ENCODE measurements at places on chromosomes 16 and 17. TPM values are rescaled to one million over a fixed set of nuclear protein-coding genes. Genes with fewer than 3 reads are reported as not detected.

DNA sequence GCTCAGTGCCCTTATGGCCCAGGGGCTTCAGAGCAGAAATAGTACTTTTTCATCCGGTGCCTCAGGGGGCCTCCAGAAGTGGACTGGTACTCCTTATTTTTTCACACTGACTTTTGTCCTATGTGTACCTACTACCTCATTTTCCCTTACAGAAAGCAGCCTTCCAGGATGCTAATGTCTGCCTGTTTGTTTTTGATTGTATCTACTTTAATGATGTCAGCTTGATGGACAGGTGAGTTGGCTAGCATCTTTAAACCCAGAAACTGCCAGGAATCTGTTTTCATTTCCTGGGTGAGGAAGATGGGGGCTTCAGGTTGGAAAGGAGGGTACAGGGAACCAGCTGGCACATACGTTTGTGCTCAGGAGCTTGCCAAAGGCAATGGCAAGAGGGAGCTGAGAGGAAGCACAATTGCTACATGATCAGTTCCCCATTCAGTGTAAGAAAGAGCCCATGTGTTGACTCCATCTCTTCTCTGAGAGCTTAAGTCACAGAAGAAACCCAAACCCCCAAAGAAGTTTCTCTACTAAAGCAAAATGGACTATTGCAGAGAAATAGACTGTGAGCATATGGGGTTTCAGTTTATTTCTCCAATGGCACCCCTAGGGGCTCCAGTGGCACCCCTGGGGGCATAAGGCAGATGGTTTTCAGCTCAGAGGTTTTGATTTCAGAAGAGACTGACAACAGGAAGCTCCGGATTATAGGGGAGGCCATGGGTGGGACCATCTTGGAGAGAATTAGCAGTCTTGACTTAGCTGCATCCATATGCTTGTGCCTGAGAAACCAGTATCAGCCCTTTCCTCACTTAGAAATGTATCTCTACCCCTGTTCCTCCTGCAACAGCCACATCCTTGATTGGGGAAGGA lies 16.3 kb downstream of the LIG3 start:
- no peak for DNase-seq

Gene MKS1
- 10.6 TPM for total RNA-seq

GRCh38 chr17:58148609-58149008 lies 425 bp downstream of the OR4D1 start:
- DNase-seq, result no peak

GRCh38 chr16:17471719-17472461 lies 1.1 kb upstream of the XYLT1 start:
- no peak for DNase-seq

GRCh38 chr17:81966343-81967243 lies 5.6 kb upstream of the NOTUM start:
- DNase-seq, result no peak

Data from fibroblast of the aortic adventitia (primary cell).